ENCODE measurements at places on chromosomes 1 and 21.

- DNase-seq, result no peak
These were observed 51.6 kb downstream of the ACP6 start for GRCh38 chr1:147618771-147619170.

- no peak for DNase-seq
These were observed 3.5 kb downstream of the EPHX1 start for GRCh38 chr1:225813214-225813964.

DNA sequence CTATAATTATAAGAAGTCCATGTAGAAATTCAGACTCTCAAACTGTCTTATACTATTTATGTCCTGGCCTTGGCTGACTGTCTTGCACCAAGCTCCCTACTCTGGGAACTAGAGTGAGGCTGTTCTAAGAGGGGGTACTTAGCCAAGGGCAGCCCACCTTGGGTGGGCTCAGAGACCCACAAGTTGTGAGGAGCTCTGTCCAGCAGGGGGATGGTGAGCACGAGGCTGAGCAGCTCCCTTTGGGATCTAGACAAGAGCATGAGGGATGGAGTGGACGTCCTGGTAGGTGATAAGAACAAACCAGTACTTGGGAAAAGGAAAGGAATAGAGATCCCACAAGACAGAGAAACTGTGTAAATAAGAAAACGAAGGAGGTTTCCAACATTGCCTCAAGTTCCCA is 127.1 kb upstream of the SLC44A3 start:
- no peak for DNase-seq

- no peak for DNase-seq
These were observed 12.8 kb downstream of the UTP25 start for GRCh38 chr1:209840611-209841010.

- no peak for DNase-seq
These were observed 15.5 kb downstream of the CAMTA1 start for GRCh38 chr1:6800745-6801144.

- no peak for DNase-seq
These were observed 13.6 kb upstream of the MAB21L3 start for GRCh38 chr1:116097626-116098025.

- DNase-seq, result no peak
These were observed 29.2 kb downstream of the ZNF281 start for GRCh38 chr1:200380589-200381021.

- DNase-seq, result no peak
These were observed 80.5 kb upstream of the VAV3 start for GRCh38 chr1:108045460-108045859.
